ENCODE measurements at places on chromosomes 2 and 18.
A peak's percentile ranks its signal among the peaks of the same experiment; 100 is the strongest.

- H3K4me3 ChIP-seq: no peak overlapping the region
- no peak for DNase-seq
- no peaks in the 10 kb centered on the region for H3K4me1 ChIP-seq
- no peaks in the 10 kb centered on the region for H3K27me3 ChIP-seq
- H3K27ac ChIP-seq: no peak overlapping the region
Observed at GRCh38 chr2:201137505-201138400, 21.8 kb downstream of the CFLAR start.

- no peak overlapping the region for H3K27ac ChIP-seq
- no peak for DNase-seq
- no peak overlapping the region for H3K4me3 ChIP-seq
- H3K27me3 ChIP-seq: no peaks in the 10 kb centered on the region
Observed at GRCh38 chr2:84788027-84788426, 92.9 kb downstream of the TRABD2A start.

- H3K36me3 ChIP-seq: no peaks in the 10 kb centered on the region
- no peak overlapping the region for H3K4me3 ChIP-seq
- no peak overlapping the region for H3K27ac ChIP-seq
- no peaks in the 10 kb centered on the region for H3K4me1 ChIP-seq
- H3K27me3 ChIP-seq: peaks cover 2% of the 10 kb centered on the region
Observed at GRCh38 chr18:57297306-57297705, 55.1 kb upstream of the ST8SIA3 start.

DNA sequence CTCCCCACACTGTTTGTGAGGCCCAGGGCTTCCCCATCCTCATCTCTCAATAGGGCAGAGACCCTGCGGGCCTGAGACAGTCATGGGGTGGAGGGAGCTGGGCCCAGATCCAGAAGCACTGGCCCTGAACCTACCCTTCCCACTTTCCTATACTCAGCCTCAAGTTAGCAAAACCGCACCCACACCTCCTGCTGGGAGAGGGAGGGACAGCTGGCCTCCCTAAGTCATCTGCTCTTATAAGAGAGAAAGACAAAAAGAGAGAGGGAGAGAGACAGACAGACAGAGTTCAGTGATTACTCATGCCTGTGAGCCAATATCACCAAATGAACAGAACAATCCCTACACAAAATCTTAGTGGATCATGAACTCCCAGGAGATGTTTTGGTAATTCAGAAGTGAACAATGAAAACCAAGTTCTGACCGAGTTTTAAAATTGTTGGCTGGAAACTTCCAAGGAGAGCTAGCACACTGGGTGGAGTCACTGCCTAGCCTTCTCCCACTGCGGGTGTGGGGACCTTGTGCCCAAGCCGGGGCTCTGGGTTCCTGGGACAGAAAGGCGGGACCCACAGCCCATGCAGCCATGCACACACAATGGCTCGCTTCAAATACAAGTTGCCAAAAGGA lies 130.5 kb downstream of the PXDN start:
- peaks cover 2% of the 10 kb centered on the region for H3K27me3 ChIP-seq
- H3K4me3 ChIP-seq: no peak overlapping the region
- no peaks in the 10 kb centered on the region for H3K36me3 ChIP-seq
- peaks cover 18% of the 10 kb centered on the region for H3K4me1 ChIP-seq
- no peak for DNase-seq

DNA sequence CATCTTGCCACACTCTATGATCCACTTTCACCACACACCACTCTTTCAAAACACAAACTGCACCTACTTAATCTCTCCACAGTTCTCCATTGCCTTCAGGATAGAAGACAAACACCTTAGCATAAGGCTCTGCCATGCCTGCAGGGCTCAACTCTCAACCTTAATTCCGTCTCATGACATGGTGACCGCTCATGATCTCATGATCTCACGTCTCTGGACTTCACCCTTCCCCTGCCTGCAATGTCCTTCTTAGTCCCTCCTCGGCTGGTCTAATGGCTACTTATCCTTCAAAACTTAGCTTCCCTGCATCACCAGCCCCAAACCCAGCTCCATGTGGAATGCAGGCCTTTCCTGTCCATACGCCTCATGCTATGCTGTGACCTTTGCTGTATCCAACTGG lies 85.3 kb downstream of the ACVR1 start:
- peak overlapping the region; percentile 83 for H3K27ac ChIP-seq
- no peaks in the 10 kb centered on the region for H3K27me3 ChIP-seq
- H3K4me3 ChIP-seq: no peak overlapping the region
- peaks cover 27% of the 10 kb centered on the region for H3K4me1 ChIP-seq
- DNase-seq: peak; percentile 27

- H3K27ac ChIP-seq: no peak within 1 kb of the TSS
- DNase-seq: peak; percentile 69
- H3K4me1 ChIP-seq: peaks cover 11% of the 10 kb centered on the region
- peaks cover 34% of the 10 kb centered on the region for H3K27me3 ChIP-seq
Observed at GRCh38 chr18:50559752-50560680, at the start of gene MAPK4. MAPK4 (plus strand) TSS chr18:50560087; CDS start chr18:50663959, 103,872 bp downstream.

DNA sequence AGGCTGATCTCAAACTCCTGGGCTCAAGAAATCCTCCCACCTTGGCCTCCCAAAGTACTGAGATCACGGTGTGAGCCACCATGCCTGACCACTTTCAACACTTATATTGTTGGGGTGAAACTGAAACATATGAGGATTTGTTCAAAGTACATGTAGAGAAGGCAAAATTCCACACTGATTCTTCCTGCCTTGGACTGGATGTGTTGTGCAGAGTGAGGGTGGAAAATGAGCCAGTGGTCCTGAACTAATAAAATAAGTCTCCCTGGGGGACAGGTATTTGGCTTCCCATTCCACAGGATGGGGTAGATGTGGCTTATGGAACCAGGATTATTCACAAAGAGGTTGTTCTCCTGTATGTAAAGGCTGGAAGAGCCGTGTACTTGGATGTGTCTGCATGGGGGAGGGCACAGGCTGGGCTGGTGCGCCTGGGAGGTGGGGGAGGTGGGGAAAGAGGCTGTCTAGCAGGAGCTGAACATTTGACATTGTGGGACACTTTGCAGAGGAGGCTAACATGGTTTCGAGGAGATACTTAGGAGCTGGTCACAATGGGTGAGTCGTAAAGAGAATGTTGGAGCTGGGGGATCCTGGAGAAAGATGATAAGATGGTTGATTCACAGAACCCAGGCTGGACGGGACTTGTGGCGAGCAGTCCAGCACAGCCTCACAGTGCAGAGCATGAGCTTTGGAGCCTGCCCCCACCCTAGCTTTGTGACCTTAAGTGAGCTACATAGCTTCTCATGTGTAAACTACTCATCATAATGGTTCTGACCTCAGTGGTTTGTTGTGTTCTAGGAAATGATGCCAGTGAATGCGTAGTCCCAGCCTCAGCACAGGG lies at the start of gene TXNDC2:
TXNDC2 (plus strand) TSS at position 804 of the 835 bp plus-strand sequence. CDS start 708 bp downstream, outside the sequence.
- no peaks in the 10 kb centered on the region for H3K27me3 ChIP-seq
- H3K36me3 ChIP-seq: no peaks in the 10 kb centered on the region
- H3K27ac ChIP-seq: no peak within 1 kb of the TSS

Measured in muscle of leg (tissue), 16 donors.